ENCODE measurements at places on chromosomes 3 and 15.

DNA sequence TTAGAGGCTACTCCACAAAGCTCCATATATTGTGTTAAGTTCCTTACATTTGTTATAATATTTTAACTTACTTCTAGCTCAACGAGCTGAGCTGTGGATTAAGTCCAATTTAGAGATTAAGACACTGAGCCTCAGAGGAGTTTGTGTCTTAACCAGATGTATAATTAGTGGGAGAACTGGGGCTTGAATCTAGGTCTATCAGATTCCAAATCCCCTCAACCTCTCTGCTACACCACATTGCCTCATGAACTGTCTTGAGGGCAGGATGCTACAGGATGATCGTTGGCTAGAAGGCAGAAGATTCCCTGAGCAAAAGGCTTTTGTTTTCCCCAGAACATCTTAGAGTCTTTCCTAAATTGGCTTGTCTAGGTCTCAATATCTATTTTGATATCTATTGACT is 890.8 kb downstream of the NAALADL2 start:
- DNase-seq: no peak

- no peak for DNase-seq
Observed at GRCh38 chr3:186400026-186400425, 38.0 kb upstream of the DGKG start.

DNA sequence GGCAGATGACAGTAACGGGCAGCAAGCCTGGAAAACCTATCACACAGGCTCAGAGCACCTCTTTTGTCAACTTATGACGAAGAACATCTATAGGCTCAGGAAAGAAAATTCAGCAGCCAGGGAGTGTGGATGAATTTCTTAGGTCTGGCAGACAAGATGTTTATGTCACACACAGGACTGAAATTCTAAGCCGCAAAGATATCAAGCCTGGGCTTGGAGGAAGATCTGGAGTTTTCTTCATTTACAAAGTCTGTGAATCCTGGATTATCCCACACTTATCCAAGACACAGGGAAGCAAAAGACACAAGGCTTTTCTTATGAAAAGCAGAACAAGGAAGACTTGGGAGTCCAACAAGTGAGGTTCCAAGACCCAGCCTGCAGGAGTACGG is 23.4 kb upstream of the CHCHD6 start:
- DNase-seq: no peak

- no peak for DNase-seq
Observed at GRCh38 chr15:79479616-79480015, 47.5 kb downstream of the MINAR1 start.

- DNase-seq: no peak
Observed at GRCh38 chr3:143627336-143627735, 220.9 kb downstream of the SLC9A9 start.

DNA sequence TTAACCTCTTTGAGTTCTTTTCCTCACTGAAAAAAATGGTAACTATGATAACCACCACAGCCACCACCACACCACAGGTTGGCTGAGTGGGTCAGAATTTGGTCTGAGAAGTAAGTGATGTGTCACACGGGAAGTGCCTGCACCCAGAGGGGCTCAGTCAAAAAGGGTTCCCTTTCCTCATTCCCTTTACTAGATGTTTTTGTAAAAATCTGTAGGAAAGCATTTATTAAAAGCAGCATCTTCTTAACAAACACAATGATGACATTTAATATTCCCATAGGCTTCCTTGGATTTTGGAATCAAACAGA is 23.2 kb downstream of the CFAP92 start:
- no peak for DNase-seq

DNA sequence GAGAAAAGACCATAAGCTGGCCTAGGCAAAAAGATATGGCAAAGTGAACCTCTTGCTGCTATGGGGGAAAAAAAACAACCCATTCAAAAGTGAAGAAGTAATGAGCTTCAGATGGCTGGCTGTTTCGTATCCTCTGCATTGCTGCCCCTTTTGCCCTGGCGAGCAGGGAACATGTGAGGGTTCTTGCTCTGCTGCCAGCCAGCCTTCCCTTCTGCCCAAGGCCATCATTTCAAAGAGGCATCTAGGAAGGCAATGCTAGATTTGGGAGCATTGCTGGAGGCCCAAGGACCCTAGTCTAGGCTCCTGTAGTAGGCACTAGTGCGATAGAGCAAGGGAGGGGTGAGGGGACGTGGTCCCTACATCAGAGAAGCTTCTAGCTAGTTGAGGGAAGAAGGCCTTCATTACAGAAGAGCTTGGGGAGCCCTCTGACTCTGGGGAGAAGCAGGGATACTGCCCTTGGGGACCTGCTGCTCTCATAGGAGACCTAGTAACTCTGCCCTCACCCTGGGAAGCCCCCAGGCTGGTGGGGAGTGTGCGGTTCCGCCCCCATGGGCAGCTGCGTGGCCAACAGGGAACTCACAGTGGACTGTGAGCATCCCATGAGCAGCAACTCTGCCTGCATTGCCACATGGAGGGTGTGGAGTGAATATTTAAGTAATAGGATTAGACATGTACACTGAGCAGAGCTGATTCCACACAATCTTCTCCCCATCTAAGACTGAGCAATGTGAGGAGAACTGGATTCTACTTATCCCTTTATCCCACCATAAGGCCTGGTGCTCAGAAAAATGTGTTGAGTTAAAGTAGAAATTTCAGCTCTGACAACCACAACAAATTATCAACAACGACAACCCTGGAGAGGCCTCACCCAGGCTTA is 21.3 kb downstream of the ITGA11 start:
- DNase-seq: no peak
